ENCODE measurements at places on chromosomes 11 and 22. TPM values are rescaled to one million over a fixed set of nuclear protein-coding genes. Genes with fewer than 3 reads are reported as not detected.

Gene CASP12
- 0.17 TPM for total RNA-seq

GRCh38 chr11:24240496-24241175, 256.2 kb upstream of the LUZP2 start:
- DNase-seq = no peak

- no peak for DNase-seq
These were observed 37.7 kb upstream of the IGLL5 start for GRCh38 chr22:22849640-22850610.

- DNase-seq = no peak
These were observed 35.1 kb downstream of the RPL3 start for GRCh38 chr22:39284142-39284980.

- DNase-seq = no peak
These were observed 44.4 kb downstream of the DCDC1 start for GRCh38 chr11:31325160-31325559.

Measured in liver (tissue), 10 donors.